Adrenal gland (tissue), 19 donors: ENCODE measurements at places on chromosomes 6 and 20. TPM values are rescaled to one million over a fixed set of nuclear protein-coding genes. Genes with fewer than 3 reads are reported as not detected.

BRD2 gene
- 178 TPM for total RNA-seq

ETV7 gene
- total RNA-seq = 2.3 TPM

TREM2 gene
- 34.3 TPM for total RNA-seq

TGM3 gene
- not detected for total RNA-seq
